ENCODE measurements at places on chromosomes 7 and 10.

GRCh38 chr7:9181356-9181755 lies 747.9 kb downstream of the NXPH1 start:
- no peak for DNase-seq

- no peak for DNase-seq
Measured at GRCh38 chr7:121803039-121803438, 69.9 kb upstream of the PTPRZ1 start.

GRCh38 chr7:90965211-90965610 lies 299.0 kb upstream of the FZD1 start:
- no peak for DNase-seq

- no peak for DNase-seq
Measured at GRCh38 chr7:23893942-23894891, 184.2 kb downstream of the STK31 start.

- no peak for DNase-seq
Measured at GRCh38 chr10:34644224-34644623, 170.9 kb downstream of the PARD3 start.

GRCh38 chr7:80661729-80662128 lies 23.3 kb downstream of the CD36 start:
- DNase-seq: no peak

DNA sequence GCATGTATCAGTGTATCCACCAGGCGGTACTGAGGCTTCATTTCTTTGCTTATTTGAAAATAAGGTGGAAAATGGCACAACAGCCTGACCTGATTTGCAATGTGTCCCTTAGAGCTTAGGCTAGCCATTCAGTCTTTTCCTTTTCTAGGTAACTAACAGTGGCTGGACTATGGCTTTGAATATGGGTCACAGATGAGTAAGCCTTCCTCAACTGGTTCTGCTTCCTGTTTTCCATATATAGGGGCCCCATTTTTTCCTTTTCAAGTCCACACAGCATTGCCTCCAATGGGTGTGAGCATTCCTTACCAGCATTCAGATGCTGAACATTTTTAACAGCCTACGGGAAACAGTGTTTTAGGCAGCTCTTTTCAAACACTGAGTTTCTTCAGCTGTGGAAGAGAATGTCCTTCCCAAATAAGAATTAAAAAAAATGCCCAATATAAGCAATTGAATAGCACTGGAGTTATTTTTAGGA lies 3.9 kb upstream of the ITGB1 start:
- no peak for DNase-seq

- no peak for DNase-seq
Measured at GRCh38 chr10:36808625-36809362, 316.6 kb upstream of the ANKRD30A start.

- no peak for DNase-seq
Measured at GRCh38 chr7:35670856-35671569, 23.9 kb downstream of the HERPUD2 start.

DNA sequence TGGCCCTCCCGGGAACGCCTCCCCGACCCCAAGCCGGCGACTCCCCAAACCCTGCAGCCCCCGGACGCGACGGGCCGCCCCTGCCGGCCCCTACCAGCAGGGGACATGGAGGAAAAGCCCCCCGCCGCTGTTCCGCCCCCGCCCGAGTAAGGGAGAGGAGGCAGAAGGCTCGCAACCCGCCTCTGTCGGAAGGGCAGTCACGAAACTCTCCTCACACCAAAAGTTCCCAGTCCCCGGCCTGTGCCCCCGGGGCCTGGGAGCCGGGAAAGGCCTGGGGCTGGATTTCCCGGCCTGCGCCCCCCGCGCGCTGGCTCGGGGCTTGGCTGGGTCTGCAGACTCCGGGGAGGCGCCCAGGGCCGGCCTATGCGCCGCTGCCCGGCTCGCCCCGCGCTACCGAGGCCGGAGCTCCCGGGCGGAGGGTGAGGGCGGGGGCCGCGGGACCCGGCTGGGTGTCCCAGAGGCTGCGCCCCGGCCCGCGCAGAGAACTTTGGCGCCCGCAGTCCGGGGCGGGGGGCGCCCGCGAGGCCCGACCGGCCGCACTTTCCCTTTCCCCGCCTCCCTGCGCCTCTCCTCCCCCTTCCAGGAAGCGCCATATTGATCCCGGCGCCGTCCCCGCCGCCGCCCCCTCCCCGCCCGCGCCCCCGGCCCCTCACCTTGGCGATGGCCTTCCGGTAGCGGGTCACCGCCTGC lies 728 bp downstream of the PARD3 start:
- DNase-seq: no peak

GRCh38 chr7:17150018-17150417 lies 148.4 kb upstream of the AHR start:
- no peak for DNase-seq

DNA sequence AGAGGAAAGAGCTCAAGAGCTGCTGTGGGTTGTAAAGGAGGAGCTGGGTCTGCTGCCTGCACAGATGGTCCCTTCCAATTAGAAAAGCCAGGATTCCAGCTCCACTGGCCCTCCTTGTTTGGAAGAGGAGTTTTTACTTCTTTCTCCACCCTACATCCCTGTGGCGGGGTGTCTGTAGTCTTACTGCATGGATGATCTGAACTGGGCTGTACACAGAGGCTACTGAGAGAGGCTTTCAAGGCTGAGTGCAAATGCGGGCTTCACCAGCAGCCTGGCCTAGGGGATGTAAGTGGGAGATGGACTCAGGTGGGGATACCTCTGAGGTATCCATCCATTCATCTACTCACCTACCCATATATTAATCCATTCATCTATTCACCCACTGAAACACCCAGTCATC lies 7.1 kb upstream of the CXCL12 start:
- no peak for DNase-seq

DNA sequence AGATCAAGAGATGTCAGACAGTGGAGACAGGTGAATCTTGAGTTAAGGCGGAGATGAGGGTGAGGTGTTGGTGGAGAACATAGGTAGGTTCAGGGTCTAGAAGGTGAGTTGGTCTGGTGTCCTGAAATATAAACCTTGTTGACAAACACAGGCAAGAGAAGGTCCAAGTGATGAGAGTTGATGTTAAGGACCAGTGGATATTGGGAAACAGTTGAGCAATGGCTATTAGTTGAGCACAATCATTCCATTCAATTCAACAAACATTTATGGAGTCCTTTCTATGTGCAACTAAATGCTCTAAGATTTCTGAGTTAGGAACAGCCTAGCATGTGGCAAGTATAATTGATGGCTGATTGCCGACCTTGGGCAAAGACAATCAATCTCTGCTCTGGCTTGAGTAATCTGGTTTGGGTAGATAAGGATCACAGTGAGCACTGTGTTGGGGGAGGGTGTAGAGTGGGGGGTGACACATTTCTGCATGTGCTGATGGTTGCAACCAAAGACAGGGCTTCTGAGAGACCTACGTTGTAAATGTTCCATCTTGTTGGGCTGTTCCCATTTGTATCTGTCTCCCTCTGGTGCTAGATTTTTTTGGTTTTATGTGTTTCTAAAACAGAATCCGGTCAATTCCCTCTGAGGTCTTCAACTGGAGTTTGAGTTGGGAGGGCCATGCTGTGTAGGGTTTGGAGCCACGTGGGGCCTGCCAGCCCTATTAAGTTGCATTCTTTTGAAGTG lies 201.1 kb downstream of the BAMBI start:
- no peak for DNase-seq

- no peak for DNase-seq
Measured at GRCh38 chr10:132933308-132934042, 8.9 kb downstream of the CFAP46 start.

GRCh38 chr7:33770576-33770975 lies 134.8 kb upstream of the BMPER start:
- DNase-seq: no peak

- DNase-seq: no peak
Measured at GRCh38 chr10:58240531-58240930, 27.2 kb downstream of the IPMK start.

DNA sequence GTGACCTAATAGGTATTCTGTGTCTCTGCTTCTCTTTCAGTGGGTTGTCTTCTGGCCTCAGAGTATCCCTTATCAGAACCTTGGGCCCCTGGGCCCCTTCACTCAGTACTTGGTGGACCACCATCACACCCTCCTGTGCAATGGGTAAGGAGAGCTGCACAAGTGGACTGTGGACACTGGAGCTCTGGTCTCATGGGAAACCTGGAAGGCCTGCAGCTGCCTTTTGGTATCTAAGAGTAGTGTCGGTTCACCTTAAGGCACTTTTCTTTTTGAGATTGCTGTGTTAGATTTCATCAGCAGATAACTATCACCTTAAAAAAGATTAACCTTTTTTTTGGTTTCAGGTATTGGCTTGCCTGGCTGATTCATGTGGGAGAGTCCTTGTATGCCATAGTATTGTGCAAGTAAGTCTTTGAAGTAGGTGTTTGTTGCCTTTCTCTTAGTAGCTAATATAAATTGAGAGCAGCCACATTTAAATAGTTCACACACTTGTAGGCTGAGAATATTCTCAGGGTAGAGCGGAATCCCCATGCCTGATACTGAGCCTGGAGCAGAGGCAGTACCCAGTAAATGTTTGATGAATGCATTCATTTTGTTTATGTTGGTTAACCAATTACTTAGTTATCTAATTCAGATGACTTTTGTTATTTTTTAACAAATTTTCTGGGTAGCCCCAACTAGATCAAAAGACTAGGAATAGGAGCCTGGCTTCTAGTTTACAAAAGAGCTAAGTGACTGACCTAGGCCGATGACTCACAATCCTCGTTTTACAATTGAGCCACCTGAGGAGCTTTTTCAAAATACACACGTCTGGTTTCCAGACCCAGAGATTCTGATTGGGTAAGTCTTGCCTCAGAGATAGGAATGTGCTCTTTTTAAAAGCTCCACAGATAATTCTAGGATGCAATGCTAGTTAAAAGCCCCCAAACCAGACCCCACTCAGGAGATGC lies 3.6 kb downstream of the TMEM254 start:
- DNase-seq: no peak

- no peak for DNase-seq
Measured at GRCh38 chr7:73976761-73977618, 51.0 kb upstream of the ELN start.

DNA sequence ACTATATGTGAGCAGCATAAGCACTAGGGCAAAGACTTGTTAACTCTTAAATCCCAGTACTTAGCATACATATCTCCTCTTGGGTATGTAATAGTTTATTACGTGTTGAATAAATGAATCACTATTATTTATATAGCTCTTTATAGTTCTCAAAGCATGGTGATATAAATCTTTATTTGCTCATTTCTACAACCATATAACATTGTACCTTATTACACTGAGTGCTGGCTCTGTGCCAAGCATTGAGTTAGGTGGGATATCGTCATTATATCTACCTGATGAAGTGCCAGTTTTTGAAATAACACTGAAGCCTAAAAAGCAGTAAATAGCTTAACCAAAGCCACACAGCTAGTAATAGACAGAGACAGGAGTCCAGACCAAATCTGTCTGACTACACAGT lies 27.9 kb downstream of the AHR start:
- no peak for DNase-seq

DNA sequence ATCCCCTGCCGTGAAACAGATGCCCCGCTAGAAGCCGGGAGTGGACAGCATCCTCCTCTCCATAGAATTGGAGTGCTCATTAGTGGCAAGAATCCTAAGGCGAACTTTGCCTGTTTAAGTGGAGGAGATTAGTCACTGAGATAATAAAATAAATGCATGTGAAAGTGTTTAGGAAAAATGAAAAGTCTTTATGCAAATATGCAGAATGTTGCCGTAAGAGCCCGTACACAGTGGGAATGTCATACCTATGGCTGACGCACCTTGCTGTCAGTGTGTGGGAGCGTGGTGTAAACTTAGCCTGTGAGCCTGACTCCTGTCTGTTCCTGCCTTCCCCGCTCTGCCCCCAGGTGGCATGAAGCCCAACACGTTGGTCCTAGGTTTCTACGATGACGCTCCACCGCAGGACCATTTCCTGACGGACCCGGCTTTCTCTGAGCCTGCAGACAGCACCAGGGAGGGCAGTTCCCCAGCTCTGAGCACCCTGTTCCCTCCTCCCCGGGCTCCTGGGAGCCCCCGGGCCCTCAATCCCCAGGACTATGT lies 1.7 kb upstream of the TRIP6 start:
- no peak for DNase-seq

DNA sequence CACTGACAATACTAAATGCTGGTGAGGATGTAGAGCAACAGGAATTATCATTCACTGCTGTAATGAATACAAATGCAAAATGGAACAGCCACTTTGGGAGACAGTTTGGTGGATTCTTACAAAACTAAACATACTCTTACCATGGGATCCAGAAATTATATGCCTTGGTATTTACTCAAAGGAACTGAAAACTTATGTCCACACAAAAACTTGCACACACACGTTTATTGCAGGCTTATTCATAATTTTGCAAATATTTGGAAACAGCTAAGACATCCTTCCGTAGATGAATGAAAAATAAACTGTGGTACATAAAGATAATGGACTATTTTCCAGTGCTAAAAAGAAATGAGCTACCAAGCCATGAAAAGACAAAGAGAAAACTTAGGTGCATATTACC lies 69.6 kb downstream of the SEM1 start:
- no peak for DNase-seq

DNA sequence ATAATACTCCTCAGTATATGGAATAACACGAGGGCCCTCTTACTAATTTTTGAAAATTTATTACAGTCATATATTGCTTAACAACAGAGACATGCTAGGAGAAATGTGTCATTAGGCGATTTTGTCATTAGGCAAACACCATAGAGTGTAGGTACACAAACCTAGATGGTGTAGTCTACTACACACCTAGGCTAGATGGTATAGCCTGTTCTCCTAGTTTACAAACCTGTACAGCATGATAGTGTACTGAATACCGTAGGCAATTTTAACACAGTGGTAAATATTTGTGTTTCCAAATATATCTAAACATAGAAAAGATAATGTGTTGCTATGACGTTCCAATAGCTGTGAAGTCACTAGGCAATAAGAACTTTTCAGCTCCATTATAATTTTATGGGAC lies 12.8 kb downstream of the OR2F1 start:
- DNase-seq: no peak

GRCh38 chr10:110643653-110644597 lies at the start of gene RBM20:
TSS of gene RBM20 (plus strand) at chr10:110644336. CDS start at chr10:110644455, 119 bp downstream.
- DNase-seq: no peak

GRCh38 chr7:1447551-1448244 lies 11.6 kb downstream of the MICALL2 start:
- DNase-seq: no peak

DNA sequence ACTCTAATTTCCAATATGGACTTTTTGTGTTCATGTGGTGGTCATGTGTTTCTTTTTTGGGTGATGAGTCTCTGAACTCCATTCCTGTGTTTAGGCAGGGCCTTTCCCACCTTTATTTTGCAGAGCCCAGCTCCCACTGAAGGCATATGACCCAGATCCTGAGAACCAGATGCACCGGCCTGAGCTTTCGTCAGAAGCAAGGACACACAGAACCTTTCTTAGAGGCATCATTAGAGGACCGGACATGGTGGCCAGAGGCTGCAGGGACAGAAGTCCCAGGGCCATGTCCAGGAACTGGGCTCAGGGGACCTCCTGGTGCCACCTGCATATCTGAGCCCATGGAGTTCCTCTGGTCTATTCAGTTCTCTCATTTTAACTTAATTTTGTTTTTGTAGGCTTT lies 200.9 kb upstream of the ZNF32 start:
- DNase-seq: no peak

GRCh38 chr10:133235265-133235855 lies 2.3 kb upstream of the VENTX start:
- no peak for DNase-seq

- DNase-seq: no peak
Measured at GRCh38 chr10:104834580-104834979, 193.5 kb downstream of the SORCS3 start.

Data from stimulated activated CD4-positive, alpha-beta T cell treated with anti-CD3 and anti-CD28 coated beads, Interleukin-1b, Interleukin-23, amount 100 ng/mL, for 1 hour (primary cell).